ENCODE measurements at places on chromosomes 12 and 14.

GRCh38 chr12:54589964-54590363 lies 1.5 kb upstream of the PPP1R1A start:
- DNase-seq, result no peak

GRCh38 chr14:77014004-77014604 lies 14.4 kb downstream of the IRF2BPL start:
- no peak for DNase-seq

DNA sequence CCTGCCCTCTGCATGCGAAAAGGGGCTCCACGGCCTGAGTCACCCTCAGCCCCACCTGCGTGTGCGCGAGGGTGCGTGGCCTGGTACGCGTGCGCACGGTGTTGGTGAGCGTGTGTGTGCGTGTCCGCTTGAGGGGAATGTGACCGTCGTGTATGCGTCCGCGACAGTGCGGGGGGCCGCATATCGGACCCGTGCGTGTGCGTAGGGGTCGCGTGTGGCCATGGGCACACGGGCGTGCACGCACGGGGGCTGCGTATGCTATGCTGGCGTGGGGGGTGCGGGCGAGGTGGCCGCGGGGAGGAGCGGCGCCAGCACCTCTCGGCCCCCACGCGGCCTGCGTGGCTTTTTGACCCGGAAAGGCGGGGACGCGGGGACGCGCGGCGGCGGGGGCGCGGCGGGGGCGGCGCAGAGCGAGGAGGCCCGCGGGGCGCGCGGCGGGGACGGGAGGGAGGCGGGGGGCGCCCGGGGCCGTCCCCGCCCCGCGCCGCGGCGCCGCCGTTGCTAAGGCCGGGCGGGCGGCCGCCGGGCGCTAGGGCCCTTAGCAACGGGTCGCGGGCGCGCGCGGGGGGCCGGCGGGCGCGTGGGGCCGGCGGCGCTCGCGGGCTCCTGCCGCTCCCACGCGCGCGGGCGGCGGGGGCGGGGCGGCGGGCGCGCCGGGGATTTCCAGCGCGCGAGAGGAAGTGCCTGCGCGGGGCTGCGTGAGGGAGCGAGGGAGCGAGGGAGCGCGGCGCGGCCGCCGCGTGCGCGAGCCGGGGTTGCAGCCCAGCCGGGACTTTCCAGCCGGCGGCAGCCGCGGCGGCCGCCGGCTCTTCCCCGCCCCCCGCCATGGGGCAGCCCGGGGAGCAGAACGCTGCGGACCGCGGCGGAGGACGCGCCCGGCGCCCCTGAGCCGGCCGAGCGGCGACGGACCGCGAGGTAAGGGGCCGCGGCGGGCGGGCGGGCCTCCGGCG lies at the start of gene TRAF3:
TRAF3 (plus strand) TSS at position 689 of the 950 bp plus-strand sequence. CDS start 92,753 bp downstream, outside the sequence.
- peak; percentile 10 for DNase-seq

DNA sequence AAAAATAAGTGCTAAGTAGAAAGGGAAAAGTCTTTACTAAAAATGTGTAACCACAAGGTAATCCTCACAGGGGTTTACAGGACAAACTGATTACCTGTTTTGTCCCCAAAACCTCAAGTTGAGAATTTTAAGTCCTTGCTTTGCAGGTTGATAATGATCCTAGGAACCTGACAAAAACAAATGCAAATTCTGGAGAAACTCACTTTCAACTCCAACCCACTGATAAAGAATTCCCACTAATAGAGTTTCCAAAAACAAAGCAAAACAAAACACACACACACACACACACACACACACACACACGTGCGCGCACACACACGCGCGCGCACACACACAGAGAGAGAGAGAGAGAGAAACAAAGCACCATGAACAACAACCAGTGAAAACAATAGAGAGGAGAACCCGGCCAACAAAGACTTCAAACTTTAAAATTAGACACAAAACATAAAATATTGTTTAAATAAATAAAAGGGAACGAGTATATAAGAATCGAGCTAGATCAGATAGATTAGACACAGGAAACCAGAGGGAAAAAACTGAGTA lies 187.0 kb upstream of the FOXN3 start:
- DNase-seq, result no peak

DNA sequence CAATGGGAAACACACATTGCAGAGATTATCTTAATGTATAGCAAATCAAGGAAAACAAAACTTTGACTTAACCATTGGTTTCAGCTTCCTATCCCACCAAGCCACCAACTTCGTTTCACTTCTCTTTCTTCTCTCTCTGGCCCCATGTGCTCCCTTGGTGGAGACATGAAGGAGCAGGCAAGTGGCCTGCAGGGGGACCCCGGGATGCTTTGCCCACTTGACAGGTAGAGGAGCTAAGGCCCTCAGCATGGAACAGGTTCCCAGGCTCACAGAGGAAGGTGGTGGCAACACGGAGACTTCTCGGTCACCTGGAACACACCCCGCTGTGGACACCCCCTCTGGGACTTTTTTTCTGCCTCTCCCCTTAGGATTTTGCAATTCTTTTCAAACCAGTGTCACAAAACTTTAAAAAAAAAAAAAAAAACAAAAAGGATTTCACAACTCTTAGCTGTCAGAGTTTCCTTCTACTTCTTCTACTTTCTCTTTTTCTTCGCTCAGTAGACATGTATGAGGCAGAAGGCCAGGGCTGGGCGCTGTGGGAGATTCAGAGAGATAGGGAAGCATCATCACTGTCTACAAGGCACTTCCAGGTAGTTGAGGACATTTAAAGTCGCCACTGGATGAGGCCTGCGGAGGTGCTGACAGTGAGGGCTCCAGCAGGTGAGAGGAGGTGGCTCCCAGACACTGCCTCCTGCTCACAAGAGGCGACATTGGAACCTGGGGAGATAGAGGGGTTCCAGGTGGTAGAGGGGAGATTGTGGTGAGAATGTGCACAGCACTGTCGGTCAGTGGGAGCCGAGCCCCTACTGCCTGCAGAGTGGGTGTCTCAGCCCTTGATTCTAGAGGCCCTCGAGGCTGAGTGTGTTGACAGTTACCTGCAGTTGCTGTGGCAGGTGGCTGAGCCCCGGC lies 119.6 kb downstream of the GCH1 start:
- DNase-seq, result no peak

GRCh38 chr12:16504200-16504599 lies 101.8 kb downstream of the LMO3 start:
- no peak for DNase-seq

DNA sequence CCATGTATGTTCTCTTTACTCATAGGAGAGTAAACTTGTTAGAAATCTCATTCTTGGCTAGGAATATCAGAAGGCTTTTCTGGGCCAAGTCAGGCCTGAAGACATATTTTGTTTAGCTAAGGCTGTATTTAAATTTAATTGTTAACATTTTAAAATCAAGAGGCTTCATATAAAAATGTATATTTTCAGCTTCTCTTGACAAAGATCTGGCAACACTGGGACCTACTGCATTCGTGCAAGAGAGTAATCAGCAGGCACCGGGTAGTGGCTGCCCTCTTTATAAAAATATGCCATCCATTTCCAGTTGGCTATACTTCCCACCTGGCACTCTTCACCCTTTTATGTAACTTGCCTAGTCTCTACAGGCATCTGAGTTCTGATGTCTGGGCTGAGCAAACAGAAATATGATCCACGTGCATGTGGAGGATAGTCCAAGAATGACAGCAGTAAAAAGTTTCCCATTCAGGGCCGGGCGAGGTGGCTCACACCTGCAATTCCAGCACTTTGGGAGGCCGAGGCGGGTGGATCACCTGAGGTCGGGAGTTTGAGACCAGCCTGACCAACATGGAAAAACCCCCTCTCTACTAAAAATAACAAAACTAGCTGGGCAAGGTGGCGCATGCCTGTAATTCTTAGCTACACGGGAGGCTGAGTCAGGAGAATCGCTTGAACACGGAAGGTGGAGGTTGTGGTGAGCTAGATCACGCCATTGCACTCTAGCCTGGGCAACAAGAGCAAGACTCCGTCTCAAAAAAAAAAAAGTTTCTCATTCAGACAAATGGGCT lies 2.0 kb upstream of the SOS2 start:
- peak; percentile 14 for DNase-seq

DNA sequence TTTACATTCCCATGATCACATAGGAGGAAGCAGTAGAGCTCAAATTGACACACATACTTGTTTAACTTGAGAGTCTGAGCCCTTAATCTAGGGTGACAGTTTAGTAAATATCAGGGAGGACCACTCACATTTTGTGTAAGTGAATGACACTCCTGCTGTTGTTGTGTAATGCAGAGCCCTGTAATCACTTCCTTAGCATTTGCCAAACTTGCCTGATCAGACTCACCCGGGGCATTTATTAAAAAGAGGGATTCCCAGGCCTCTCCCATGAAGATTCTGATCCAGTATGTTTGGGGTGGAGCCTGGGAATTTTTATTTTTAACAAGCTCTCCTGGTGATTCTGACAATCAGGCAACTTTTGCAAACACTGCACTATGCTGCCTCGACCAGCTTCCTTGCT lies 119.6 kb downstream of the NUAK1 start:
- DNase-seq, result no peak

- DNase-seq, result no peak
Measured at GRCh38 chr12:10554228-10554755, 48.6 kb downstream of the EIF2S3B start.

GRCh38 chr12:128817111-128818015 lies 6.4 kb downstream of the SLC15A4 start:
- DNase-seq, result no peak

DNA sequence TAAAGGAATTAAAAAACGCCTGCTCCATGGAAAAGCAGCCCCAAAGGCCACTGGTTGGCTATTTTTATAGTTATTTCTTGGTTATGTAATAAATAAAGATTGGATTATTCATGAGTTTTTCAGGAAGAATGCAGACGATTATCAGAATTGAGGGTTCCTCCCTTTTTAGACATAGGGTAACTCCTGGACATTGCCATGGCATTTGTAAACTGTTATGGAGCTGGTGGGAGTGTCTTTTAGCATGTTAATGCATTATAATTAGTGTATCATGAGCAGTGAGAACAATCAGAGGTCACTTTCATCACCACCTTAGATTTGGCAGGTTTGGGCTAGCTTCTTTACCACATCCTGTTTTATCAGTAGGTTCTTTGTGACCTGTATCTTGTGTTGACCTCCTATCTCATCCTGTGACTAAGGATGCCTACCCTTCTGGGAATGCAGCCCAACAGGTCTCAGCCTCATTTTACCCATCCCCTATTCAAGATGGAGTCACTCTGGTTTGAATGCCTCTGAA lies 728.7 kb downstream of the GALC start:
- no peak for DNase-seq

DNA sequence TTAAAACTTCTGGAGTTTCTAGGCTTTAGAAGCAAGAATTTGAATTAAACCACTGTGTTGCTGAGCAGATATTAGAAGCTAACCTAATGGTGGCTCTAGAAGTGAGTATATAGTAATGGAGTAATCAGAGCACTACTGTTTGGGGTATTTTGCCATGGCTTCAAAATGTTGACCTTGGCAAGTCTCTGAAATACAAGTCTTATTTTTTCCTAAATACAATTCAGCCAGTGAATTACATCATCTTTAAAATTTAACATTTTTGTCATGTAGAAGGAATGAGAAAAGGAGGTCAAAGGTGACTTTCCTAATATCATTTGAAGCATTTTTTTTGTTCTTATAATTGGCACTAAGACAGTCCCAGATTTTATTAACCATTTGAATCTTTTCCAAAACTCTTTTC lies 25.2 kb downstream of the PMCH start:
- DNase-seq, result no peak

DNA sequence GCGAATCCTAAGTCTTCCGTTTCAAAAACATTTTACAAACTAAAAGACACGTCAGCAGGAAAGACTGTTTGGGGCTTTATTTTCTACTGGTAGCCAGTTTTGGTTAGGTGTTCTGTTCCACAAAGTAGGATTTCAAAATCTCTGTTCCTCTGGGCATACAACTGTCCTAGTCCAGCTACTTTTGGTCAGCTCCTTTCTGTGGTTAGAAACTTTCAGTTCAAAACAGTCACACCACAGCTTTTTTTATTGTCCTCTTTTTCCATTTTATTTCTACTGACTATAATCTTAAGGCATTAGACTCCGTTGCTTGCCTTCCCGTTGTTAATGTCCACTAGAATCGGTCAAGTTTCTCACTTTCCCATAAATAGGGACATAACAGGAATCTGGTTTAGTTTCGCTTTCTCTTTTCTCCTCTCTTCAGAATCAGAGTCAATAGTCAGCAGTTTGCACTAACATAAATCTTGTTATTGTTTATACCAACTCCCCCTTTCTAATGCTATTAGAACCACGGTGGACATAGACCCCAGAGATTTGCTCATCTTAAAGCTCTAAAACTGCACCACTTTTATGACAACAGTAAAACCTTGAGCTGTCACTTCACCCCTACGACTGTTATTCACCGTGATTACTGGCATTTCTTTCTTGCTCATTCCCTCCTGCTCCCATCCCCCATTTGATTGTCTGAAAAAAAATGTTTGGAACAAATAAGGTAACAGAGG lies 41.5 kb upstream of the NPAS3 start:
- DNase-seq, result no peak

- DNase-seq, result no peak
Measured at GRCh38 chr12:27119797-27120196, 37.4 kb upstream of the C12orf71 start.

DNA sequence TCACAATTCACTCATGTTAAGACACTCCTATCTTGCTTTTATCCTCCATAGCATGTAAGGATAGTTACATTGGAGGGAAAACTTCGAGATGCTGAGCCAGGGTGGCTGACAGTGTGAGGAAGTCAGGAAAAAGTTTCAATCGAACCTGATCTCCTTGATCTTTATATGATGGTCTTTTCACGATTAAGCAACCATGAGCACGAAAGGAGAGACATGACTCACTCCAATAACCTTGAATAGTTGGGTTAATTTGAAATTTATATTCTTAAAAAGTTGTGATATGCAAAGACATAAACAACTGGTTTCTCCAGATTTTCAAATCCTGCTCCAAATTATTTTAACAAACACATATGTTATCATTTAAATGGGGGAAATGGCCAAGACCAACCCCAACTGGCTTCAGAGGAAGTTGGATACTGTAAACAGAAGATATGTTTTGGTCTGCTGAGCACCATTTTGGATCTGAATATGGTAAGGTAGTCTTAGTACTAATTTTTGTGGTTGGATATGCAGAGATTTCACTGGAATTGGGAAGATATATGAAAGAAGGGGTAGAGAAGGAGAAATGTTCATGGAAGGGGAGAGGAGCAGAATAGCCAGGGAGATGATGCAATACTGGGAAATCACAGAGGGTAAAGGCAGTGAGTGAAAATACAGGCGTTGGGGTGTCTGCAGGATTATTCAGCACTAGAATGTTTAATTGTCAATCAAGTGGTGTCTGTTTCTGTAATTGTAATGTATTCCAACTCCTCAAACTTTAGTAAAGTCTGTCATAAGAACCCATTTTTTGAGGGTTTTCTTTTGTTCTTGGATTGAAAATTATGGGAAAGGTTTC lies 185.2 kb upstream of the SLC38A2 start:
- DNase-seq, result no peak

GRCh38 chr12:21774358-21775132 lies at the start of gene KCNJ8:
KCNJ8 (minus strand) TSS chr12:21774706; CDS start chr12:21773616, 1,090 bp downstream.
- no peak for DNase-seq

- no peak for DNase-seq
Measured at GRCh38 chr14:58571769-58572472, 65.8 kb upstream of the DACT1 start.

GRCh38 chr12:94263011-94263811 lies 114.8 kb downstream of the PLXNC1 start:
- no peak for DNase-seq

DNA sequence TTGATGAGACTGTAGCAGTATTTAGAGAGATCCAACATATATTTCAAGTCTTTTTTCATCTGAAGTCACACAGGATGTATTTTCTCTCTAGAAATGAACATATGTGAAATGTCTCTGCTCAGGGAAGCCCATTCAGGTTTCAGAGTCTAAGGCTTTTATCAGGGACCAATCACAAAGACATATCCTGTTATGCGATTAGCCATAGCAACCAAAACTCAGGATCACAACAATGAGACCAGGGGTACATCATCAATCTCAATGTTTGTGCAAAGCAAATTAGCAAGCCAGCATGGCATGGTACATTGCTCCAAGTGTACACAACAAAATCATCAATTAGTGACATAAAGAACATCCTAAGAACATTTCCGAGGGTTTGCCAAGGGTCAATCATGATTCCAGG lies 99.2 kb upstream of the AMN1 start:
- no peak for DNase-seq
